ENCODE measurements at places on chromosomes 5 and 9.
A peak's percentile ranks its signal among the peaks of the same experiment; 100 is the strongest.

DNA sequence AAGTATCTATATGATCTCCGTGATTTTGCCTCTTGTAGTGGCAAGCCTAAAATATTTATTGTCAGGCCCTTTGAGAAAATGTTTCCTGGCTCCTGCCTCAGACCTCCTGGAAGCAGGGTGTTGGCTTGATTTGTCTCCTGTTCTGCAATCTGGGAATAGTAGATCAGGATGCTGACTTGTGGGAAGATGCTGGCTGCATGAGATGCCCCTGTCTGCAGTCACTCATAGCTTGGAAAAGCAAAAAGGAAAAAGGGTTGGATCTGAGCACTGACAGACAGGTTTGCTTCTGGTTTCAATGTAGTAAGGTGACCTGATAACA is 16.7 kb downstream of the TJP2 start:
- DNase-seq, result no peak

- DNase-seq, result peak; percentile 78
These were observed 80.2 kb downstream of the NTNG2 start for GRCh38 chr9:132241840-132242620.

GRCh38 chr5:109709225-109709624 is 19.5 kb downstream of the MAN2A1 start:
- DNase-seq, result no peak

DNA sequence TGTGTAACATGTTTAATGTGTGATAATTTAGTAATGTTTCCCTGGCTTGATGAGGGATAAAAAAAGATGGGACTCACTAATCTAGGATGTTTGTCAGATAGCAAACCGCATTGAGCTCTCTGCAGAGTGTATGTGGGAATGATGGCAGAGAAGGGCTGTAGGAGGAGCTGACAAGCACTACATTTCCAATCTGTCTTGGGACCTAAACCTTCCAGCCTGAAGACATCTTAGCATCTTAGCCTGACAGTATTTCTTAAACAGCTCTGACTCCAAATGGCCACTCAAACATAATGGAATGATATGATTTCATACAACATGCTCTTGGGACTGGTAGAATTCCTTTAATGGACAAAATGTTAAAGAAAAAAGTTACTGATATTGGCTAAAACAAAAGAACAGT is 116.7 kb downstream of the PPP2R2B start:
- no peak for DNase-seq

- DNase-seq, result no peak
These were observed 10.7 kb downstream of the IFNA5 start for GRCh38 chr9:21294364-21294774.

GRCh38 chr5:10627160-10627701 is 63.4 kb downstream of the ANKRD33B start:
- no peak for DNase-seq

DNA sequence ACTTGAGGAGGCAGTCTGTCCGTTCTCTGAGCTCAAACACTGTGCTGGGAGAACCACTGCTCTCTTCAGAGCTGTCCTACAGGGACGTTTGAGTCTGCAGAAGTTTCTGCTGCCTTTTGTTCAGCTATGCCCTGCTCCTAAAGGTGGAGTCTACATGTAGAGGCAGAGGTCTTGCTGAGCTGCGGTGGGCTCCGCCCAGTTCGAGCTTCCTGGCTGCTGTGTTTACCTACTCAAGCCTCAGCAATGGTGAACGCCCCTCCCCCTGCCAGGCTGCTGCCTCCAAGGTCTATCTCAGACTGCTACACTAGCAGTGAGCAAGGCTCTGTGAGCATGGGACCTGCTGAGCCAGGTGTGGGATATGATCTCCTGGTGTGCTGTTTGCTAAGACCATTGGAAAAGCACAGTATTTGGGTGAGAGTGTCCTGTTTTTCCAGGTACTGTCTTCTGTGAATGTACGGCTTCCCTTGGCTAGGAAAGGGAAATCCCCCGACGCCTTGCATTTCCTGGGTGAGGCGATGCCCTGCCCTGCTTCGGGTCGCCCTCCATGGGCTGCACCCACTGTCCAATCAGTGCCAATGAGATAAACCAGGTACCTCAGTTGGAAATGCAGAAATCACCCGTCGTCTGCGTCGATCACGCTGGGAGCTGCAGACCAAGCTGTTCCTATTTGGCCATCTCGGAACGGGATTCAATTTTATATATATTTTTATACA is 58.5 kb downstream of the CNTRL start:
- peak; percentile 79 for DNase-seq
